Left lung (tissue), 14 donors: ENCODE measurements at places on chromosomes 3 and 15. TPM values are rescaled to one million over a fixed set of nuclear protein-coding genes. Genes with fewer than 3 reads are reported as not detected.

DNA sequence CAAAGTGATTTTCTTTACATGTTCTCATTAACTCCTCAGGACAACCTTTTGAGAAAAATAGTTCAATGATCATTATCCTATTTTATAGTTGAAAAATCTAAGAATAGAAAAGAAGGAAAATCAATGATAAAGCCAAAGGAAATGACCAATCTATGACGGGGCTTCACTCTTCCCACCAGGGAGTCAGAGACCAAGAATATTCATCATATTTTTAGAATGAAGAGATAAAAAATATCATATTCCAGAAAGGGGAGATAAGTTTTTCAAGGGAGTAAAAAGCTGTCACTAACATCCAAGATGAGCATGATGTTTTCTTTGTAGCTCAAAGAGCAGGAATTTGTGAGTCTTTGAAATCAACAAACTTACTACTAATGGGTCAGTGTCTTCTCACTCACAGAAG lies 71.5 kb upstream of the LPP start:
- no peak for DNase-seq

DNA sequence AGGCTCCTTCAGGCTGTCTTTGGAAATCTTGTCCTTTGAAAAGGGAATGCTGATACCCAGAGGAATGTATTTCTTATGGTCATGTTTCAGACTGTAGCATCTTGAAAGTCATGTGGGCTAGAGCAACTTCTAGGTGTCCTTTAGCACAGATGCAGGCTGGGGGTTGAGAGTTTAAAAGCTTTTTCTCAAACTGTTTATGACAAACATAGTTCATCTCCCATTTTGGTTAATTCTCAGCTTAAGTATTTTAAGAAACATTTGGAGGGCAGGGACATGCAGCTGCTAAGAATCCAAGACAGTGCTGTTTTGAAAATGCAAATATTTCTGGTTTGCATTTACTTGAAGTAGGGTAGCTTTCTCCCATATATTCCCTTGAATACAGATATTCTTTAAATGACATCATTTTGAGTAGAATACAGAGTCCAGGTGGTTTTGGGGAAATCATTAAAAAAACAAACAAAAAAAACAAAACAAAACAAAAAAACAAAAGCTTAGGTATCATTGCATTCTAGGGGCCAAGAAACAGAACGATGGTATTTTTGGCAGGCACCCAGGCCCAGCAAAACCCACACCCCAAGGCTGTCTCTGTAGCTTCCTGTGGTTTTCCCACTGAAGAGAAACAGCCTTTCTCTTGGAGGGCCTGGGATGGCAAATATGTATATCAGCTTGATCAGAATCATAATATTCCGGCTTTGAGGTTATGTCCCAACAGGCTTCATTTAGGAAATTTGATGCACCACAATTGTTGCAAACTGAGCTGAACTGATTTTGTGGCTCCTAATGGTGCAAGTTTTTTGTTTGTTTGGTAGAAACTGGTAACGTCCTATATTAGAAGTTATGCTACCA lies 120.0 kb downstream of the ATG7 start:
- DNase-seq, result peak; percentile 42

DNA sequence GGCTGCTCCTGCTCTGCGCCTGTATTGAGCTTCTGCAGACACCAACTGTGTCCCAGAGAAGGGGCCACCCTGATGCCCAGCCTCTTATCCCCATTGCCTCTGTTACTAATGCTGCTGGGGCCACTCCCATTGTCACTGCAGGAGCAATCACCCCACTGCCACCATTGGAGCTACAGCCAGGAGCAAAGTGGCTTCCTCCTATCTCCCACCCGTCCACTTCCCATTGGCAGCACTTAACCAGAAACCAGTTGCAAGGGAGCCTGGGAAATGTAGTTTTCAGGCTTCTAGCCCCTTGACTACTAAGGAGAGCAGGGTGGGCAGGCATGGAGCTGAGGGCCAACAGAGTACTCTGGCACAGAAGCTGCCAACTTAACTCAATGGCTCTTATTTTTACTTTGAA lies 55.9 kb upstream of the KLF13 start:
- DNase-seq, result no peak

DNA sequence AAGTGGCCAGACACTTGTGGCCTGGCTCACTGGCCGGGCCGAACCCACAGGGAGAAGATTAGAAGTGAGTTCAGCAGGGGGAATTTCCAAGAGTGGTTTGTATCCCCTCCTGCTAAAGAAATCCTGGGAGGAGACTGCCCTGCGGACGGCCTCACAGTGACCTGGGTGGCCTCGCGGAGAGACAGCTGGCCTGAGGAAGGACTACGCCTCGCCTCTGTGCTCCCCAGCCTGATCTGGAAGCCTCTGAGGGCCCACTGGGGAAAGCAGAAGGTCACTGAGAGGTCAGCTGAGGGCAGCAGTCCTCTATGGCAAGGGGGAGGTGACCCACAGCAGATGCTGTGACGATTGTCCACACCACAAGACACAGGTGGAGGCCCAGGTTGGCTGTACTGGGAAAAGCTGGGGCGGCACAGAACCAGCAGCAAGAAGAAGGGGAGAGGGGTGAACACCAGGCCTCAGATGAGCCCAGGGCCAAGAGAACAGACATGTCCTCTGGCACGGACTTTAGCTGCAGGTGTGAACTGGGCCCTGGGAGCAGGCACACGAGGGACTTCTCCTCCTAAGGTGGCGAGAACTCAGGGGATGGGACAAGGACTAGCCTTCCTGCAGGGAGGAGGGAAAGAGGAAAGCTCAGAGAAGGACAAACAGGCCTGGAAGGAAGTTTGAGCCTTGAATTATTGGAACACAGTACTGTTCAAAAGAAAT lies 37.2 kb upstream of the DLG1 start:
- DNase-seq, result no peak

DNA sequence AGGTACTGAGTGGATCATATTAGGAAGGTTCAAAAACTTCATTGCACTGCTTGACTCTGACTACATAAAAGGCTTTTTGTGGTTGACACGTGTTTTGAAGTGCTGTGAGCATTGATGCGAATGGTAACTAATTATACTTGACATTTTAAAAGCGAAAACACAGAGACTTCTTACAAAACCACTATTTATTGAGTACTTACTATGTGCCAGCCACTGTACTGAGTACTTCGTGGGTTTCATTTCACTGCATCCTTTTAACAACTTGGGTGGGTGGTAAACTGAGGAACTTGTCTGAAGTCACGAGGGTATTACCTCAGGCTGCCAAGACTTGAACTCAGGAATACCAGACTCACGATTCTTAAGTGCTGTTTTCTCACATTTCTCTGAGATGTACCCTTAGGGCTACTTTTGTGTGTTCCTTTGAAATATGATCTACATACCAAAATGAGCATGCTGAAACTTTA lies 45.3 kb upstream of the PPP4R2 start:
- DNase-seq, result no peak

DNA sequence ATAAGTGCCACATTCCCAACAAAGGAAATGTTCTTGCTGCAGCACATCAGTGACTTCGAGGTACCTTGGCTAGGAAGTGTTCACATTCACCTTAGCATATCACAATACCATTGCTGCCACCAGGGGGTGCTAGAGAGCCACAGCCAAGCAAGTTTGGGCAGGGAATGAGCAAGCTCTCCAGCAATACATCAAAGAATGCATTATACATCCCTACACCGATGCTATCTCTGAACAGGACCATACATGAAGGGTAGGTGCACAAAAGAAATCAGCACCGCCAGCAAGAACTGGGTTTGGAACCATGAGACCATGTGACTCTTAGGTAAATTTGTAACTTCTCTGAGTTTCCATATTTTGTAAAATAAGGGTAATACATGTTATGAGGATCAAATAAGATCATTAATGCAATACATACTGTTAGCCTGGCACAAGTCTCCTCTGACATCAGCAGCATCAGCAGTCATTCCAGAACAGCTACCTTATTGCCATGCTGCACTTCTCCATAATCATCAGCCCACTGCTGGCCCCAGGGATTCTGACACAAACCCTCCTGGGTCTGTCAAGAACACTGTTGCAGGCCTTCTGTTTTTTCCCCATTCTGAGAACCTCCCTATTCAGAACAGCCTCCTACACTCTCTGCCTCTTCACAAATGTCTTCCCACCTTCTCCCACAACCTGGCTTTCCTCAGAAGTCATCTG lies 37.5 kb downstream of the RYK start:
- peak; percentile 83 for DNase-seq

DNA sequence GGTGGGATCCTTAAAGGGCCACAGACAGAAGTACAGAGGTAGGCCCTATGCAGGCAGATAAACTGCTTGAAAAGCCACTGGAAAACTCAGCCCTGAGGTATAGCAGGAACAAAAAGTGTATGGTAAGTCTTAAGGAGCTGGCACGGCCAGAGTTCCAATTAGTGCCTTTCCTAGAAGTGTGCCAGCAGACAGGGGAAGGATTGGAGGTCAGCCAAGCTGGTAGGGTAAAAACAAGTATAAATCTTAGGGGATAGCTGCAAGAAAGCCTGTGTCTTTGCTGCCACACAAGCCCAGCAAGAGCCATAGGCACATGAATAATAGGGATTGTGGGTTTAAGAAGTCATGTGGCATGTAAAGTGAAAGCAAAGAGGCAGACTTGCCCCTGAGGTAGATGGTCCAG lies 582.5 kb downstream of the PLOD2 start:
- no peak for DNase-seq

DNA sequence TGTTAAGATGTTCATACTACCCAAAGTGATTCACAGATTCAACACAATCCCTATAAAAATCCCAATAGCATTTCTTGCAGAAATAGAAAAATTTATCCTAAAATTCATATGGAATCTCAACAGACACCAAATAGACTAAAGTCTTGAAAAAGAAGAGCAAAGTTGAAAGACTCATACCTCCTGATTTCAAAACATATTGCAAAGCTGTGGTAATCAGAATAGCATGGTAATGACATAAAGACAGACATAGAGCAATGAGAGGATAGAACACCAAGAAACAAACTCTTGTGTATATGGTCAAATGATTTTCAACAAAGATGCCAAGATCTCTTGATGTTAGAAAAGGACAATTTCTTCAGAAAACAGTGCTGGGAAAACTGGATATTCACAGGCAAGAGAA lies 8.3 kb downstream of the GLB1 start:
- DNase-seq, result no peak

GRCh38 chr3:188066141-188066540 lies 87.8 kb upstream of the LPP start:
- DNase-seq, result no peak

Gene ASB14
- polyA plus RNA-seq, result 1.8 TPM

Gene CD276
- polyA plus RNA-seq, result 152 TPM

Gene CTXN2
- not detected for polyA plus RNA-seq

Gene XCR1
- 0.96 TPM for polyA plus RNA-seq
